Activated CD4-positive, alpha-beta T cell treated with anti-CD3 and anti-CD28 coated beads, Interleukin-2, amount 50 U/mL, for 16 hours (primary cell): ENCODE measurements at places on chromosomes 13 and 19.

DNA sequence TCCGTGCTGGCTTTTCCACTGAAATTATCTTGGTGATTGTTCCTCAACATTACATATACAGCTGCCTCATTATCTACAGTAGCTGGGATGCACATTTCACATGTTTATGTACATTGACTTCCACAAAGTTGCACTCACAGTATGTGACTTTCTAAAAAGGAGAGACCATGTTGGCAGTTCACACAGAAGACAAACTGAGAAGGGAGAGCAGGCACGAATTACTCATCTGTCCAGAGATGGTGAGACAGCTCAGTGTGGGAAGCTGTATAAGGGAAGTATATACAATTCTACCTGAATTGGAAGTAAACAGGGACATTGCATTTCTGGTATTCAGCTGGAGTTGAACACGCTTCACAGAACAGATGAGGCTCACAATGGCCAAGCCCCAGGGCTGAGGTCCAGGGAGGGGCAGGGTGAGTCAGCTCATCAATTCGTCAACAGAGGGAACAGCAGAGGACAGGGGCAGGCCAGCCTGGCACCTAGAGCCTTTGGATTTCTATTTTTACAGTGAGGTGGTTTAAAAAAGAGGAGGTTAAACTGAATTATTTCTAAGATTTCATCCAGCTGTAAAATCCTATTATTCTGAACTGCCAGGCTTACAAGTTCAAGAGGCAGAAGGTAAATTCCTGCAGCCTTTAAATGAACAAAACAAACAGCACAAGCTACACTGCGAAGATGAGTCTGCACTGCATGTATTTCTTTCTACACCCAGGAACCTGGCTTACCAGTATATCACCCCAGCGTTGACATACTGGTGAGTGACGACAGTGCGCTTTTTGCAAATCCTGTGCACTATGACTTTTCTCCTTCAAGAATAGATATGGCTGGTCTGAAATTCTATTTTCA lies 9.8 kb downstream of the PARP4 start:
- peak; percentile 23 for DNase-seq

GRCh38 chr19:12265921-12266704 lies 28.6 kb downstream of the ZNF44 start:
- no peak for DNase-seq

DNA sequence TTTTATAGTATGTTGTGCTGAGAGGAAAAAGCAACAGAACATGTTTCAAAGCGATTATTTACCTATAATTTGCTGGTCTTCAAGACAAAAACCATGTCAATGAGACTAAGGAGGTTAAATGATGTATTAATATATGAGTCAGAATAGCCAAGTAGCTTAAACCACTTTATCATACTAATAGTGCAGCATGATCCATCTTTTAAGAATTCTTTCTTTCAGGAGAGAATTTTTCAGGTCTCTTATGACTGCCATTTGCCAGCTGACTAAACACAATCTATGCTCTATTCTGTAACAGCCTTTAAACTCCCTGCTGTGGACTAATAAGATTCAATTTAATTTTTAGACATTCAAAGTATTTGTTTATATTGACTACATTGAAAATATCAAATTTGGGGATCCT lies 93.7 kb downstream of the TRPC4 start:
- DNase-seq, result no peak

DNA sequence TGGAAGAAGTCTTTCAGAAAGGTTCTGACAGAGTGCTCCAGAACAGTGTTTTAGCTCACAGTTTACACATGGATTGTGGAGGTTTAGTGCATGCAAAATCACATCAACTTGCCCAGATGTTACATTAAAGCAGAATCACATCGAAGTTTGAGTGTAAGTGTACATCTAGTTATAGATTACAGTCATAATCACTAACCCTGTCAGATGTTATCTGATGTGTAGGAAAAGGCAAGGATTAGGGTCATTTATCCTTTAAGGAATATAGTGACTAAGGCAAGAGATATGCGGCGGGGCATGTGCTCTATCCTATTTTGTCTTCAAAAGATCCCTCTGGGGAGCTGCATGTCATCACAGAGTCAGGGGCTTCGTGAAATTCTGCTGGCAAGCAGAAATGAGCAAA lies 66.9 kb downstream of the CYSLTR2 start:
- no peak for DNase-seq
